Aorta (tissue), 5 donors: ENCODE measurements at places on chromosomes 1 and 21.

DNA sequence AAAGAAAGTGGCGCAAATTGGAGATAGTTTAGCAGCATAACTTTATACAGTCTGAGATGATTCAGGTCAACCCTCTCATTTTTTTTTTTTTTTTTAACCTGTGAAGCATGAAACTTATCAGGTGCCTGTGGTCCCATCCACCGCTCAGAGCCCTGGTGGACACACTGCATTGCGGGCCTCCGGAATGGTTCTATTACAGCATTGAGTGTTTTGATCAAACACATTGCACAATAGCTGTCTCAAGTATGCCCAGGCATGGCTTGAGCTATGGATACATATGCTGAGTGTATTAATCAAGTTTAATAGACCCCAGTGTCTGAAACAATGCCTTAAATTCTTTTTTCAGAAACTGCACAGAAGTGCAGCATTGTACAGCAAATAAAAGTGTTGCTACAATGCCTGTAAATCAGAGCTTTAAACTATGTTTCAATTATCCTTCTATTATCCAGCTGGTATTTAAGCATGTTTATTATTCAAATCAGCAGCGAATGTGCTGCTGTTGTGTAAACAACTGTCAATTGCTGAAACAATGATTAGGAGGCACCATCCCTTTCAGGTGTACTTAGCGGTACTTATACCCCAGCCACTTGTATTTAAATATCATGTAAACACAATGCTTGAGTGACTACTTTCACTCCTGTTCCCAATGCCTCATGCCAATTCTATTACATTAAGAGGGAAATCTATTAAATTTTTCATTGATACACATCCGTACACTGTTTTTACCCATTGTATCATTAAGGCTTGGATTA is 456.6 kb downstream of the RPS6KC1 start:
- DNase-seq: no peak

- peak; percentile 64 for DNase-seq
Measured at GRCh38 chr1:16393570-16394521, 26.8 kb downstream of the SZRD1 start.

DNA sequence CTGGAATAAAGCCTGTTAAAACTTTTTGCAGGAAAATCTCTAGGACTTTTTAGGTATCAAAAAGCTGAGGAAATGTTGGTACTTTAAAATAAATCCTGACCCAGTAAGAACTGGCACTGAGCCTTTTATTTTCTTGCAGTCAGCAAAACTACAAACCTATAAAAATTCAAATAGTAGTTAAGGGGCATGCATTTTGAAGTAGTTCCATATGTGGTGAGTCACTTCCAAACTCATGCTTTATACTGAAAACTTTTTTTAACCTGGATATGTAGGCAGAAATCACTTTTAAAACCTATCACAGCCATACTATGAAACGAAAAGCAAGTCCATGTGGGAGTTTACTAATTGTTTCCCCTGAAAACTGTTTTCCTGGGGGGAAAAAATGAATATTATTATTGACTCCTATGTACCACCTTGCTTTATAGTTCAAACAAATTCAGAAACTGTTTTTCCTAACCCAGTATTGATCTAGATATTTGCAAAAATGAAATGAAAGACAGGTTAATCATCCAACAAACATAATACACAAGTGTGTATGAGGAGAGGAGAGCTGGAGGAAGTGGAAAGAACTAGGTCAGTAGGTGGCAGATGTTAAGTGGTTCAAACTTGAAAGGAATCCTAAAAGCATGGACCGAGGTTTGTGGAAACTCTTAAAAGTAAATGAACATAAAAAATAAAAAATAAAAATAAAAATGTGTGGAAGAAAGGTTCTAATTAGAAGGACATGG is 30.5 kb downstream of the NRIP1 start:
- DNase-seq: no peak

DNA sequence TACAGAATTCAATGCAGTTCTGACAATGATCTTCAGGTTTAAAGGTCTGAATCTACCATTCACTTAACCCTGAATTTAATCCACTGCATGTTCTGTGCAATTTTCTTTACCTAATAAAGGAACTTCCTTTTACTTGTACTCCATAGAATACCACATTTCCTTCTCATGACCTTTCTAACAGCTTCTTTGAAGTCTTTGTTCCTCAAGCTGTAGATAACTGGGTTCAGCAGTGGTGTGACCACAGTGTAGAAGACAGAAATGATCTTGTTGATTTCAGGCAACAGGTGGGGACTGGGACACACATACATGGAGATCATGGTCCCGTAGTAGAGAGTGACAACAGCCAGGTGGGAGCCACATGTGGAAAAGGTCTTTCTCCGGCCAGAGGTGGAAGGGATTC is 878 bp downstream of the OR11L1 start:
- no peak for DNase-seq

DNA sequence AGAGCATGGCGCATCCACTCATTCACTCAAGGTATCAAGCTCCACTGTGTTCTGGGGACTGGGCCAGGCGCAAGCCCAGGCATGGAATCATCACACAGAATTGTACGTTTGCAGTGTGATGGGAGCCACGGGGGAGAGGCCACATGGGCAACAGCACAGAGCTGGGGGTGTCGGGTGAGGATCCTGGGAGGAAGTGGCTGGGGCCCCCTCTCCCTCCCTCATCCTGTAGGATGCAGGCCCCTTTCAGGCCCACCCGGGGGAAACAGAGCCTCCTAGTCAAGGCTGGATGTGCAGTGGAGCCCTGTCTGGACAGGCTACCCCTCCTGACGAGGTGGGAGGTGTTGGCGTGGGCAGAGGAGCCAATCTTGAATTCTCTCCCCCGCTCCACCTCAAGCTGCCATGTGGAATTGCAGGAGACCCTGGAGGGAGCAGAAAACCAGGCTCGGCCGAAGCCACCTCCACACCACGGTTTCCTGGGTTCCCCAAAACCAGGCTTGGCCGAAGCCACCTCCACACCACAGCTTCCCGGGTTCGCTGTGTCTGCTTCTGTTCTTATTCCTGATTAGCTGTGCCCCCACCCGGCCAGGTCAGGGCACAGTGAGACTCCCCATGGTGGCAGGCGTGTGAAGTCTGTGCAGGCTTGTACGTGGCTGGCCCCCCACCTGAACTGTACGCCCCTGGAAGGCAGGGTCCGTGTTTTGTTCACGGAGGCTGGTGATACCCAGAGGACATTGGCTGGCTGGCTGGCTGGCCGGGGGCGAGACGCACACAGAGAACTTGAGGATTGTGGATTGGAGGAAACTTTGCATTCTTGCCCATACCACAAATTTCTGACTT is 4.2 kb upstream of the C1orf174 start:
- DNase-seq: peak; percentile 44

DNA sequence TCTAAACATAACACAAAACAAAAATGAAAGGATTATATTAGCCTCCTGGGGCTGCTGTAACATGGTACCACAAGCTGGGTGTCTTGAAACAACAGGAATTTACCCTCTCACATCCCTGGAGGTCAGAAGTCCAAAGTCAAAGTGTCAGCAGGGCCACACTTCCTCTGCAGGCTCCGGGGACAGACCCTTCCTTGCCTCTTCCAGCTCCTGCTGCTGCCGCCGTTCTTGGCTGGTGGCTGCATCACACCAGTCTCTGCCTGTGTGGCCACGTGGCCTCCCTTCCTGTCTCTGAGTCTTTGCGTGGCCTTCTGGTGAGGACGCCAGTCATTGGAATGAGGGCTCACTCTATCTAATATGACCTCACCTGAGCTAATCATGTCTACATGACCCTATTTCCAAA is 8.2 kb downstream of the SLC37A1 start:
- DNase-seq: no peak

DNA sequence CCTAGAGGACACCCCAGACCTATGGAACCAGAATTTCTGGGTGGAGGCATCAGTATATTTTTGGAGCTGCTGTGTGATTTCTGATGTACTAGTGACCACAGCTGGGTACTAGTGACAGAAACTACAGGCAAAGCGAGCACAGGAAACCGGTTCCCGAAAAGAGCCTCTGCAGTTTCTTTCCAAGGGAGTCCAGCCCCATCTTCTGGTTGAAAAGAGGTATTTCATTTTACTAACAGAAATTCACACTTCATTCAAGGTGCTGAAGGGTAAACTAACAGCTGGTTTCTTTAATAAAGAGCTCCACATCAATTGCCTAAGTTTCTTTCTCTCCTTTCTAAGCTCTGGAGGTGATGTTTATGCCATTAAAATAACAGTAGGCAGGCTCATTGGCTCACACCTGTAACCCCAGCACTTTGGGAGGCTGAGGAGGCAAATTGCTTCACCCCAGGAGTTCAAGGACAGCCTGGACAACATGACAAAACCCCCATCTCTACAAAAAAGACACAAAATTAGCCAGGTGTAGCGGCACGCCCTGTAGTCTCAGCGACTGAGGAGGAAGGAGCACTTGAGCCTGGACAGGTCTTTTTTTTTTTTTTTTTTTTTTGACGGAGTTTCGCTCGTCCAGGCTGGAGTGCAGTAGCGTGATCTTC is 22.0 kb downstream of the THAP3 start:
- DNase-seq: no peak

- no peak for DNase-seq
Measured at GRCh38 chr1:62237361-62237760, 42.7 kb downstream of the L1TD1 start.

- no peak for DNase-seq
Measured at GRCh38 chr1:236429715-236430274, 35.7 kb downstream of the EDARADD start.

DNA sequence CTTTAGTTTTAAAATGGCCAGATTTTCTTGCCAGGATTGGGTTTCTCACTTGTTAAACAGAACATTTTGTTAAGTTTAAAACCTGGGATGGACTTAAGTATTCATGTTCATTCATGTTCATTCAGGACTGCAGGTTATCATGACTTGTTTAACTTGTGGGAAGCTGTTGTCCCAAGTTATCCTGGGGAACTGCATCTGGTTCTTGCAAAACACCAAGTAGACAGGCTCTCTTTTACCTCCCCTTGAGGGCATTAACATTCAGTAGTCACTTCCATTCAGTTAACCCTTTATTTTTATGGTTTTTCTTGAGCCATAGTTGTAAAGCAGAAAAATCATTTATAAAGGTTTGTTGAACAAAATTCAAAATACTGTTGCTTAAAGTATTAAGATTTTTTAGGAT is 8.1 kb downstream of the SOD1 start:
- no peak for DNase-seq

GRCh38 chr1:74237035-74237434 is 1.8 kb downstream of the TNNI3K start:
- no peak for DNase-seq

DNA sequence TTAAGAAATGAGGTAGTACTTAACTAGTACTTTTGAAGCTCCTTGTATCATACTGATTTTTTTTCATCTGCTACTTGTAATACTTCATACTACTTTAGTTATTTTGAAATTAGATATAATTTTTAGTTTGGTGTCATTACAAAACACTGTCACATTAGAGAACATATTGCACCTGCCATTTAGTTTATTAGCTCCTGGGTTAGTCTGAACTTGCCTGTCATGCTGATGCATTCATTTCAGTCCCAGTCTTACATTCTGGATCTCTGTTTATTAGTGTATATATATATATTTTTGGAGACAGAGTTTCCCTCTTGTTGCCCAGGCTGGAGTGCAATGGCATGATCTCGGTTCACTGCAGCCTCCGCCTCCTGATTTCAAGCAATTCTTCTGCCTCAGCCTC is 50.3 kb downstream of the DYRK1A start:
- no peak for DNase-seq

GRCh38 chr1:231172411-231172810 is 10.6 kb downstream of the TRIM67 start:
- DNase-seq: no peak

DNA sequence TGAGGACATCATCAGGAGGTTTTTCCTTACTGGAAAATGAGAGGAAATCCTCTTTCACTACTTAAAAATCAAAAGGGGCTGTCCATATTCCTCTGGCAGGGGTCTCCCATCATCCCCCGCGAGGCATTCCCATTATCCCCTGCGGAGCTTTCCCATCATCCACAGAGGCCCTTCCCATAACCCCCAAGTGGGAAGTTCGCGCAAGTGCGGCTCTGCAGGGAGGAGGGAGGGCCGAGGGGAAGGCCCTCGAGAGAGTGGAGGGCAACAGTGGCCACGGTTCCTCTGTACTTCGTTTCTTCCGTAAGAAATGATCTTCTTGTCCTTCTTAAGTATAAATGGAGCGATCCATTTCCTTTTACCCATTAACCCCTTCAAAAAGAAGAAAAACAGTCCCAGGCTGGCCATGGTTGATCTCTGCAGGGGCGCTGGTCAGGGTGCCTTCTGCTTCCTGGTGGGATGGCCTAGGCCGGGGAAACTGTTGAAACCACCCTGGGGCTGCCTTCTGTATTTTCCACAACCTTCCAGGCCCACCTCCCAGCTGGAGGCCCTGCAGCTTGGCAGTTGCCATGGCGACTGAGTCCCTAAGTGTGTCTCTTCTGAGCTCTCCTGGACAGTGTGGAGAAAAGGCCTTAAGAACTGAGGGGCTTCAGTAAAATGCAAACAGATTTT is 3.6 kb upstream of the RSPH1 start:
- DNase-seq: no peak

GRCh38 chr1:78490861-78491450 is at the start of gene PTGFR:
PTGFR (plus strand) TSS chr1:78490974; CDS start chr1:78492744, 1,770 bp downstream.
- peak; percentile 74 for DNase-seq

- no peak for DNase-seq
Measured at GRCh38 chr1:244256086-244256676, 195.5 kb downstream of the ADSS2 start.

- DNase-seq: no peak
Measured at GRCh38 chr1:94245747-94246438, 8.5 kb upstream of the ARHGAP29 start.

- DNase-seq: no peak
Measured at GRCh38 chr21:35259457-35259856, 210.4 kb upstream of the RUNX1 start.

DNA sequence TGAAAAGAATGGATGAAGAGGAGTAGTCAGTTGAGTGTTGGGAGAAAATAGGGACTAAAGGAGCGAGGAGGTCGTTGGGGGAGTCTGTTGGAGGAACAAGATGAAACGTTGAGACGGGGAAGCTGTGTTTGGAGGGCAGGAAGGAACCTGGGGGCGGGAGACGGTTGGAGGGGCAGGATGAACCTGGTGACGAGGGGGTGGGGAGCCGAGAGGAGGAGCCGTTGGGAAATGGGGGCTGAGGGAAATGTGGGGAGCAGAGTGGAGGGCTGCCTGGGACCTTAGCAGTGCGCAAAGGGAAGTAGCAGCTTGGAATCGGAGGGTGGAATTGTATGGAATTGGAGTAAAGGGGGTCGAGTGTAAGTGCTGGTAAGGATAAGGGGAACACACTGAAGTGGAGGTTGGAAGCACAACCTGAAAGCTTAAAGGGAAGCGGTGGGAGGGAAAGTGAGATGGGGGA is 630 bp downstream of the MTF2 start:
- peak; percentile 76 for DNase-seq
